ENCODE measurements at places on chromosomes 6 and 20.
A peak's percentile ranks its signal among the peaks of the same experiment; 100 is the strongest.

DNA sequence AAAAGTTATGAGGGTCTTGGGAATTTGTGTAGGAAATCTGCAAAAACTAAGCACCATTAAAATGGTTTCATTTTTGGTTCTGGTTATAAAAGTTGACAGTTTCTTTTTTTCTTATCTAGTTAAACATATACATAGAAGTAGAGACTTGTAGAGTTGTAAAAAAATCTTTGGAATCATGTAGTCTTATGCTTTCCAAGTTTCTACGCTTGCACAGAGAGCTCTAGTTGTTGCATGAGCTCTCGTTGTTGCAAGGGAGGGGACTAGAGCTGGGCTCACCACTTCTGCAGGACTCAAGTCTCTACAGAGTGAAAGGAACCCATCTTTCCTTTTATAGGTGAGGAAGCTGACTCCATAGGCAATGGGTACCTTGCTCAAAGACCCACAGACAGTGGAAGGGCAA, 21.6 kb upstream of the CCN2 start:
- DNase-seq, result no peak

- DNase-seq, result no peak
These were observed 11.4 kb upstream of the TSPYL4 start for GRCh38 chr6:116265041-116265829.

- DNase-seq, result no peak
These were observed 380.1 kb downstream of the FRK start for GRCh38 chr6:115680621-115681020.

- no peak for DNase-seq
These were observed 423 bp downstream of the KLHDC3 start for GRCh38 chr6:43014434-43014909.

DNA sequence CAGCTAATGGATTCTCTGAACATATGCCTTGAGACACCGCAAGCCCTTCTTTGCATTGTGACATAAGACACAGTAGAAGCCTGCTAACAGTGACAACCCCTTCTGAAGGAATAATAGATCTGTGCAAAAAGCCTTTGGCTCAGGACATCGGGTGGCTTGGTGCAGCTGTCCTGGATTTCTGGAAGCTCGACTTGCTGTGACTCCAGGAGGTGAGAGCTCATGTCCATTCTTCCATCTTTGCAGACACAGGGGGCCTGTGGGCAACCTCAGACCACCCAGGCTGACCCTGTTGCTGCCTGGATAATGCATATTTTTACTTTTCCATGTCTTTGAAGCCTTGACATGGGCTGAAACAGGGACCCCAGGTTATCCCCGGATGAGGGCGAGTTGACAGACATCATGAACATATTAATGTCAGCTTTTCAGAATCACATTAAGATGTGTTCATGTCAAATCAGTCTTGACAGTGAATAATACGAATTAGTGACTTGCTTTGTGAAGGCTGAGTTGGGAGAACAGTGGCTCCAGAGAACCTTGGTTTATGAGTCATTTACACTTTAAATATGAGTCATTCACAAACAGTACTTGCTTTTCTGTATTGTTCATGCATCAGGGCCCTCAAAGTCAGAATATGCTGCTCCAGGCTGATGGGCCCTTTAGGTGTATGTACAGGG, 66.8 kb upstream of the IYD start:
- DNase-seq, result peak; percentile 10

DNA sequence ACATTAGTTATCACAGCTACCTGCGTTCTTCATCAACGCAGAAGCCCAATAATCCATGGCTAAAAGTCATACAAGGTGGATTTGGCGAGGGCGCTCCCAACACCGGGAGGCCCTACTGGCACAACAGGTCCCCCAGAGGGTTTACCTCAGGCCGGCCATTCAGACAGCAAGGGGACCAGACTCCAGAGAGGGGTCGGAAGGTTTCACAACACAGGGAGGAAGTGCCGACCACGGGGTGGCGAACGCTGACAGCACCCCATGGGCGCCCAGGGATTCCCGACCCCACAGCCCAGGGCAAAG, 1515.9 kb upstream of the DEFB115 start:
- no peak for DNase-seq

GRCh38 chr20:14716351-14716801, 379.0 kb upstream of the FLRT3 start:
- no peak for DNase-seq

- no peak for DNase-seq
These were observed 74.2 kb downstream of the EZR start for GRCh38 chr6:158744986-158745430.

GRCh38 chr20:38217791-38218565, 42.6 kb downstream of the KIAA1755 start:
- no peak for DNase-seq

DNA sequence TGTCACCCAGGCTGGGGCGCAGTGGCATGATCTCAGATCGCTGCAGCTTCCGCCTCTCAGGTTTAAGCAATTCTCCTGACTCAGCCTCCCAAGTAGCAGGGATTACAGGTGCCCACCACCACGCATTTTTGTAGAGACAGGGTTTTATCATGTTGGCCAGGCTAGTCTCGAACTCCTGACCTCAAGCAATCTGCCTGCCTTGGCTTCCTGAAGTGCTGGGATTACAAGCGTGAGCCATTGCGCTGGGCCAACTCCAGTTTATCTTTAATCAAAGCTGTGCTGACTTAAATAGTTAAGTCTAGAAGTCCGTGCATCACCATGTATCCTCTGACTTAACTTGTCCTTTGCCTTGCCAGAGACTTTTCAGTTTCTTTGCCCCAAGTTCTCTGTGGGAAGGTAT, 224.3 kb downstream of the TMEM242 start:
- no peak for DNase-seq

DNA sequence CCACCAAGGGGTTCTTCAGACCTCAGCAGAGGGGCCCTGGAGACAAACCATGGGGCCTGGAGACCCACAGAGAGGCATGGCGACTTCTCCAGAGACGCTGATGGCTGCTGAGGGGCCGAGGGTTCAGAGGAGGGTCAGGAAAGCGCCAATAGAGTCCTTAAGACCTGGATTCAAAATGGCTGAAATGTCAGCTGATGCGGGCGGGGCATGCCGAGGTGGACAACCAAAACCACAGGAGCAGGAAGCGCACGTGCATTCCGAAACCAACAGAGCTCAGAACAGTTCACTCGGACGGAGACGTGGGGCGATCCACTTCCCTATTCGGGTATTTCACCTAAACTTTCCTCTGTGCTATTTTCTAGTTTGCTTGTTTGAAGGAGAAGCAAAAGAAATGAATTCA, 99.9 kb upstream of the RIN2 start:
- DNase-seq, result peak; percentile 40

DNA sequence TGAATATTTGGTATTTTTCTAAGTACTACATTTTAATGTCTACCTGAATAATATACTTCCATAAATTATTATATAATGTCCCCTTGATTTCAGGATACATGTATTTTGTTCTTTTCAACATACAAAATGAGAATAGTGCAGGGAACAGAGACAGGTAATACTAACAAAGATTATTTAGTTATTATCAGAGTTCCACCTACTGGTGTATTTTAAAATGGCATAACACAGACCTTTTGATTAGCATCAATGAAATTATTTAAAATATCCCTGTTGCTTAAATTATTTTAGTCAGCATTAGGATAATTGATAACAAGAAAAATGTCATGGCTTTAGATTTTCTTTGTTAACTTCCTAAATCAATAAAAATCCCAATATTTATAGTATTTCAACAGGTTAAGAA, 184.0 kb downstream of the PRDM13 start:
- no peak for DNase-seq

DNA sequence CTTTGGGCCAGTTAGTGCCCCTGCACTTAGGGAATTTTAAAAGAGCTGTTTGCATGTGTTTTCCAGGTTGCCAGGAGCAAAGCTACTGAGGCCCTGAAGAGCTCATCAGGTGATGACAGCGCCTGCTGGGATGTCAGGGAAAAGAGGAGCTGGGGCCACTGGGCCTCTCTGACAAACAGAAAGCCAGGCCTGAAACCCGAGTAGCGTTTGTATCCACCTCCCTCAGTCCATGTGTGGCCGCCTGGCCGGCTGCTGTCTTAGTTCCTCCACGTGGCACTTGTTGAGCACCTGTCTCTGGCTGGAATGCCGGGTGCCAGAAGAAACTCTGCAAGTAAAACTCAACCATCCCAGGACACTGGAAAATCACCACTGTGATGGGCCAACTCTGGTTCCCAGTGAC, 601.2 kb downstream of the CDH26 start:
- no peak for DNase-seq

- no peak for DNase-seq
These were observed 95.2 kb upstream of the ADGRF4 start for GRCh38 chr6:47603227-47603626.

DNA sequence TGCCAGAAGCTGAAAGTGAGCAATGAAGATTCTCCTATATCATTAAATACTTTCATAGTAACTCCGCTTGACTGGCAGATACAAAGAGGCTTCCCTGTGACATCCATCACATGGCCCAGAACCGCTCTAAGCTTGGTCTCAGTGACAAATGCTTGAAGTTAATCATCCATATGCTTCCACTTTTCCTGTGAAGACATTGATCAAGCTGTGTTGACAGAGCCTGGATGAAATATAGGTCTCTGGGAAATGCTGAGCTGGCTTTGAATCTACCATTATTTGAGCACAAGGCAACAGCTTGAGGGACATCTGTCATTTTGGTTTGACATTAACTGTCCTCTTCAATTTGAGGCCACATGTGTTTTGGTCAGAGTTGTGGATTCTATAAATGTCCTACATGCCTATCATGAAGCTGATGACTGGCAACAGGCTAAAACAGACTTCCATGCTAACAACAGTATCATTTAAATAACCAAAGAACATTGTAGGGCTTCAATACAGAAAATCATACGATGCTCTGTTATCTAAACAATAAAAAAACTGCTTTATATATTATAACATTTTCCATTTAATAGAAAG, 402.2 kb upstream of the IRAK1BP1 start:
- no peak for DNase-seq

- no peak for DNase-seq
These were observed 194.5 kb upstream of the PLN start for GRCh38 chr6:118353564-118353963.

- DNase-seq, result peak; percentile 13
These were observed 594 bp downstream of the ARFGEF3 start for GRCh38 chr6:138162111-138162954.

DNA sequence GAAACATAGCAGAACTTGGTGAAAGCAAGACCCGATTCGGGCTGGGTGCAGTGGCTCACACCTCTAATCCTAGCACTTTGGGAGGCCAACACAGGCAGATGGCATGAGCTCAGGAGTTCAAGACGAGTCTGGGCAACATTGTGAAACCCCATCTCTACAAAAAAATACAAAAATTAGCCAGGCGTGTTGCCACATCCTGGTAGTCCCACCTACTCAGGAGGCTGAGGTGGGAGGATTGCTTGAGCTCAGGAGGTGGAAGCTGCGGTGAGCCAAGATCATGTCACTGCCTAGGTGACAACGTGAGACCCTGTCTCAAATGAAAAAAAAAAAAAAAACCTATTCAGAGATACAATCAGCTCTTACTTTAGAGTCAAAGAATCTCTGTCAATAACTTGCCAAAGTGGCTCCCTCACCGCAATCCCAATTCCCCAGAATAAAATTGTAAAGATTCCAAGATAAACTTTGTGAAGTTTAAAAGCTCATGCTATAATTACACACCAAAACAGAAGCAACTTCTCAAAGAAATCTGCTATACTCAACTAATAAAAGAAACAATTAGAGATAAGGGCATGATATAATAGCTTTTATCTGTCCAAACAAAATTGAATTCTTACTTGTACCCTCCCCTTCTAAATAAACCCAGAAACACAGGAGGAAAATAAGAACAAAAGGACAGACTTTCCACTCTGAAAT, 33.6 kb downstream of the CDK19 start:
- no peak for DNase-seq

- no peak for DNase-seq
These were observed 42.9 kb downstream of the NOL4L start for GRCh38 chr20:32542259-32542615.

DNA sequence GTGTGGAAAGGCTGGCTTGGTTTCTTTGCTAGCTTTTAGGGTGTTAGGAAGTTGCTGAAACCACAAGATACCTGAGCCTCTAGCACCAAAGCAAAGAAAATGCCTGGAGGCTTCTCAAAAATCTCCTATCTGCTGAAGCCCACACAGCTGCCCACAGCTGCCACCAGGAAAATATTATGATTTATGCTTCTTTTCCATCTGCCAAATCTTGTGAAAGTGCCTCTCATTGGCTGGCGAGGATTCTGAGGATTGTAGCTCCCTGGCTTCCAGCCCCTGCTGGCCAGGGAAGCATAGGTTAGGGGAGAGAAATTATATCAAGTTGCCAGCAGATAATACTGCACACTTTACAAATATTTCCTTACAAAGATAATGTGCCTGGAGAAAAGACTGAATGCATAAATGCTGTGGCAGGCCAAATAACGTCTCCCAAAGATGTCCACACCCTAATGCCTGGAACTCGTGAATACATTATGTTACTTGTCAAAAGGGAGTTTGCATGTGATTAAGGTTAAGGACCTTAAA, 98.4 kb downstream of the MRPL14 start:
- no peak for DNase-seq

- DNase-seq, result no peak
These were observed 20.7 kb downstream of the CNR1 start for GRCh38 chr6:88145298-88145963.

Data from GM12892 (cell line).